ENCODE measurements at places on chromosomes 5 and 9.

DNA sequence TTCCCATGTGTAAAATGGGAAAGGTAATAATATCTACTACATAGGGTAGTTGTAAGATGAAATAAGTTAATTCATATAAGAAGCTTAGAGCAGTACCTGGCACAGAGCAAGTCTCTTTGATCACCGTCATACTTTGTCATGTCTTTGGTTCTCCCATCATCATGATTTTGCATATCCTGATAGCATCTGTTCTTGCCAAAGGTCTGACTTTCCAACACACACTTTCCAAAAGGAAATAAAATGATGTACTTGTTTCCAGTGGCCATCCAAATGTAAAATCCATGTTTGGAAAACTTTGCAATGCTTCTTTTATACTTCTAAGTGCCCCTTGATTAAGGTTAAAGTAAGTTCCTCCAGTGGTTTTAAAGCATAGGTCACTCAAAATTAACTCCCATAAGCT lies 266.9 kb upstream of the PTGER4 start:
- no peak for DNase-seq

DNA sequence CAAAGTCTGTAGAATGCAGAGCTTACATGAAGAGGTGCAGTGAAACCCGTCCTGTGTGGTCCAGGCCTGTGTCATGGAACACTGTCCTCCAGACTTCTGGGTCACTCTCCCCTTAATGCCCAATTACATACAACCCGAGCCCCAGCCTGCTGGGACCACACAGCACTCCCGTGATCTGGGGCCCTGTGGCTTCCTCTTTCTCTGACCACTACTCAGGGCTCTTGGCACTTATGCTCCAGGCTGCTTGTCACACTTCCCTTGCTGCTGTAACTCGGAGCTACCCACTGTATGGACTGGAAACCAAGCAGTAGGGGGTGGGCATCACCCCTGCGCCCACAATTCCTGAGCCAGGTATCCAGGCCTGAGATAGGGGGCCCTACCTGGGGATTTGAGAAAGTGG lies 10.3 kb upstream of the IL3 start:
- DNase-seq = peak; percentile 76

DNA sequence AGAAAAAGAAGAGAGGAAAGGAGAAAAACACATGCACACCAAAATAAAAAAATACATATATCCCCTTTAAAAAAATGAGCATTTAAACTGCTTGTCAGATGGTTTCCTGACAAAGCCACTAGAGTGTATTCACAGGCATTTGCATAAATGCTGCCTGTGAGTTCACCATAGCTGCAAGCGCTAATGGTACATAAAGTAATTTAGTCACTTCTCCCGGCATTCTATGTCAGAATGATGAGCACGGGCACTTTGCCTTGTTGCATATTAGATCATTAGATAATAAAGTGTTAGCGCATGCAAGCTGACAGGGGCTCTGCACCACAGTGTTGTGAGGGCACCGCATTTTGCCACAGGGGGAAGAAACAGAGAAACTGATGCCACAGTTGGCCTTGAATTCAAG lies 280.6 kb downstream of the EBF1 start:
- no peak for DNase-seq

DNA sequence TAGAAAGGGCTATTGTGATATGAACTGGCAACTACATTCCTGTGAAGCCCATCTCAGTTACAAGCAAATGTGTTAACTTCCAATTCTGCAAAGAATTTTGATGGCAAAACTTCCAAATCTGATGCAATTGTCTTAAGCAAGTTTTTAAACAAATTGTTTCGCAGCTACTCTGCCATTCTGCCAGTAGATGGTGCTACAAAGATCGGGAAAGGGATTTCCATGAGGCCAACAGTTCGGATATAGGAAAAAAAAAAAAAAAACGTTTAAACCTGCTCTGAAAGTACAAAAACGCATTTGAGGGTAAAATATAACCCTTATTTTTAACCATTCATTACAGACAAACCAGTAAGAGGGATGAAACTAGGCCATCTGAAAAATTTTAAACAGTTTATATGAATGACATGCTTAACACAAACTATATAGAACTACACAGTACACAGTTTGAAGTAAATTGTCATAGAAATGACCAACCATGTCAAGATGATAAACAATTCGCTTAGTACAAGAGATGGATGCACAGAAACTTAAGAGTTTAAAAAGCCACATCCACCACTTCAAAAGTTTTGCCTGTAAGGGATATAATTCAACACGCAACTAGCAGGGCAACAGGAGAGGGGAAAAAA lies 2.2 kb downstream of the HNRNPA0 start:
- DNase-seq = peak; percentile 70

DNA sequence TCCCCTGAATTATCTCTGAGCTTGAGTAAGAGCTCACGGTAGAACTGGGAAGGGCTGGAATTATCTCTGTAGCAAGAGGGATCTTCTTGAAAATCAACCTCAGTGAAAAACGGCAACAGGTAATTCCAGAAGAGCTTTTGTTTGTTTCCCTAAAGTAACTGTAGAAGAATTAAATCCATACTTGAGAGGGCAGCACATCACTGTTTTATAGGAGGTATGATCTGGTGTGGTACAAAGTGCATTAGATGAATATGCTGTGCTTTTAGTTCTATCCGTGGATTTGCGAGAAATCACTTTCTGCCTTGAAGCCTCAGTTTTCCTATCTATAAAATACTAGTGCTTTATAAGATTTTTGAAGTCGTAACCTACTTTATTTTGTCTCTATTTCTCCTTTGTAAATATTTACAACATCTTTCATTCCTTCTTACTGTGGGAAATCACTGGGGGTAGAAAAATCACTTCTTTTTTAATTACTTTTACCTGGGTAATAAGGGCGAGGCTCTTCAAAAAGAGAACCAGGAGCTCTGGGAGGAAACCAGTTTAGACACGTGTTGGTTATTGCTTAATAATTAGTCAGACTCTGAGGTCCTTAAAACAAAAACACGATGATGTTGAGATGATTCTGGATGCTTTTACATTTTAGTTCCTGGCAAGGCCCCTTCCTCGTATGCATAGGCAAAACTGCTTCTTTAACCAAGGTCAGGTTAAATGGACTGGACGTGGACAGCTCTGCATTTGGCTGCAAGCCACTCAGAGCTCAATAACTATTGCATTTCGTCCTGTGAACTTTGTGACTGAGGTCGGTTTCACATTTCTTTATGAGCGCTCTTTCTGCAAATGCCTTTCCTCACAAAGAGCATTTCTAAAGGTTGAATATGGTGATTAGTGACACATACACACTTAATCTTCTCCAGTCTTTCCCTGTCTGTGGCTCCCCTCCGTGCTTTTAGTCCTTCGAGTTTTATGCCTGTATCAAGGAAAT lies 376.1 kb downstream of the BRINP1 start:
- no peak for DNase-seq

DNA sequence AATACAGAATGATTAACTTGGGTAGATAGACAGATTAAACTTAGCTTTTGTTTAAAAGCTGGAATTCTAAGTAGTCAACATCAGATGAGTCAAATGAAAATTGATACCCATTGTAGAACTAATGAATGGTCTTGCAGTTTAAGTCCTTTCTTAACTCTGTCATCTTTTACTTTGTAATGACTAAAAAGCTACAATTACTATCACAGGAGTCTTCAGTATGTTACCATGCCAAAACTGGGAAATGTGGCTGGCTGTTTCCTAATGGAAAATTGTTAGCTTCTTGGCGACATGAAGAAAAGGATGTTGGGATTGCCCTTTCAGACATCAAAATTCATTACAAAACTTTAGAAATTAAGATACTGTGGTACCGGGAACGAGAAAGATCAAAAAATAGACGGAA lies 20.2 kb upstream of the ANXA1 start:
- no peak for DNase-seq

DNA sequence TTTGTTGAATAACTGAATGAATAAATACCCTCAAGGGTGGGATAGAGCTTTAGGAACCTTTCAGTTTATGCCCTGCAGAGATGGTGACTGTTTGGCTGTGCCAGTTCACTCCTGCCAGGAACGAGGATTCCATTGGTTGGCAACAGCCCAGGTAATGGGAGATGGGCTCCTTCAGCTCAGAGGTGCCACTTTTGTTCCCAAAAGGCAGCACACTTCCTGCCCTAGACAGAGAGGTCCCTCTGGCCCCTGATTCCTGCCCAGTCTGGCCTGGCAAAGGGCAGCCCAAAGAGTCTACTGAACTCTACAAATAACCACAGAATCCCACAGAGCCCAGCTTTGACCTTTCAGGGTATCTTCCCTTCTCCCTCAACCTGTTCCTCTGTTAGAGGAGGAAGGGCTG lies 1.6 kb downstream of the C9orf152 start:
- DNase-seq = no peak

- DNase-seq = peak; percentile 36
Measured at GRCh38 chr5:146947181-146947941, 68.8 kb upstream of the PPP2R2B start.

DNA sequence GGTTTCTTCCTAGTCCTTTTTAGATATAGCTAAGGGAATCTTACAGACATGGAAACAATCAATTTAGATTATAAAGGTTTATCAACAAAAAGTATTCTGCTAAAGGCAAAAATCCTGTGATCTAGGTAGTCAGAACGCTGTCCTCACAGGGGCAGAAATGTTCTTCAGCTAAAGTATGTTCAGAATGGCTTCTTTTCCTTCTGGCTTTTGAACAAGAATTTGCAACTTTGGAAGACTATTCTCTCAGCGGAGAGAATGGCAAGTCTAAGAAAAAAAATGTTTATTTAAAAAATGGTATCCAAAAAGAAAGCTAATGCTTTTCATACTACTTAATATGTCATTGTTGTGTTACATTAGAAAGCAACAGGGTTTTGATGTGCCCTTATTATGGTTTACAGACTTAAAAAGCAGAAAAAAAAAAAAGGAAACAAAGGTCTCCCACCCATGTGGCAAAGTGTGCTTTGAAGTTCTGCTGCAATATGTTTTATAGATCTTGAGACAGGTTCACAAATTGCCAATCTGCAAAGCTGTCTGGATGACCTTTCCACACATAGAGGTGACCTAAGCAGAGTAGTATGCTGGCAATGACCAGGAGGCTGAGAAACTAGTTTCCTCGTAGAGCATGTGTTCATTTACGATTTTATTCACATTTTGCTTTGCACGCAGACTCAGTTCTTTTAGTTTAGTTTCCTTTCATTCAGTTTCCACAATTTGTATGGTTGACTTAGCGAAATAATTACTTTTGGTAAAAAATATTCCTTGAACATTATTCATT lies 45.1 kb upstream of the PJA2 start:
- DNase-seq = no peak

Measured in inflammatory macrophage treated with lipopolysaccharide for 1 hour (primary cell).